Stimulated activated CD8-positive, alpha-beta memory T cell treated with anti-CD3 and anti-CD28 coated beads, Interleukin-15, amount 100 ng/mL, for 4 hours (primary cell): ENCODE measurements at places on chromosomes 3 and 15.

DNA sequence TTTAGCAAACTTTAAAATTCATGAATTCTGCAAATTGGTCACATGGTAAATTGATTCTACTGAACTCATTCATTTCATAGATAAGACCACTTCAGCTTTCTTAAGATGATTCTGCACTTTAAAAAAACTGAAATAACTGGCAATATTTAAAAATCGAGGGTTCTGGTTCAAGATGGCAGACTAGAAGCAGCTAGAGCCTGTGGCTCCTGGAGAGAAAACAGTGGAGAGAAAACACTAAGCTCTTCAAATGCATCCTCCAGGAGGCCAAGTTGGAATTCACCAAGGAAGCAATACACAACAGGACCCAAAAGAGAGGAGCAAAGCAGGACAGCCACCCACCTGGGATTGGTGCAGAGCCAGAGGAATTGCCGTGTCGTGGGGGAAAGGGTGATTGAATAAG, 132.1 kb downstream of the SPATA16 start:
- no peak for DNase-seq

DNA sequence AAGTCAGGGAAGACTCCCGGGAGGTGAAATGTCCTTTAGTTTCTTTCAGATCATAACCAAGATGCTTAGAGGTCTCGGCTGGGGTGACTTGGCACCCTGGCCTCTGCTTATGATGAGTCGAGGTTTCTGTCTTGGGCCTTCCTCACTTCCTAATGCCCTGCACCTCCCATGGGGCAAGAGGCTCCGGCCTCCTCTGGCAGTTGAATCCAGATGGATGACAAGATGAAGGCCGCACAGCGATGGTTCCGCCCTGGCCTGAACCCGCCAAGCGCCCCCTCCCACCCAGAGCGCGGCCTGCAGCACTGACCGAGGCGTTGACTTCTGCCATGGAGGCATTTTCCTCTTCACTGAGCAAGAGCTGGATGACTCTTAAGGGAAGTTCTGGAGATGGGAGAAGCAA, 31.3 kb downstream of the MUC20 start:
- no peak for DNase-seq

DNA sequence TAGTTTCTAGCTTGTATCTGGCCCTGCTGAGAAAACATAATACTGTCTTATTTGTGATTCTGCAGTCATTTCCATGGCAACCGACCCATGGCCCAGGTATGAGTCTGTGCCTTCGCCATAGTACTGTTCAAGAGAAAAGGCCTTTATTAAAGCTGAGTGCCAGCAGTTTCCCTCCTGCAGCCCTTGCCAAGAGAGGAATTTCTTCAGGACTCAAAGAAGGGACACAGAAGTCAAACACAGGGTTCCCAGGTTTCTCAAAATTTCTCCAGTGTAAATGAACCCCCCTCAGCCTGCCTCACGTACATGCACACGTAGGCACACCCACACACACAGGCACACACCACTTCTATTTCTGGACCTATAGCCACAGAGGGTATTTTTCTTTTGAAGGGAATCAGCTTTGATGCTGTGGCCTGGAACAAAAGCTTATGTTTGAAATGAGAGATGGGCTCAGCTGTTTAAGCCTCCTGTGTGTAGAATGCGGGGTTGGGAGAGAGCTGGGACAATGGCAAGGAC, 269.2 kb downstream of the PDCD6IP start:
- no peak for DNase-seq

DNA sequence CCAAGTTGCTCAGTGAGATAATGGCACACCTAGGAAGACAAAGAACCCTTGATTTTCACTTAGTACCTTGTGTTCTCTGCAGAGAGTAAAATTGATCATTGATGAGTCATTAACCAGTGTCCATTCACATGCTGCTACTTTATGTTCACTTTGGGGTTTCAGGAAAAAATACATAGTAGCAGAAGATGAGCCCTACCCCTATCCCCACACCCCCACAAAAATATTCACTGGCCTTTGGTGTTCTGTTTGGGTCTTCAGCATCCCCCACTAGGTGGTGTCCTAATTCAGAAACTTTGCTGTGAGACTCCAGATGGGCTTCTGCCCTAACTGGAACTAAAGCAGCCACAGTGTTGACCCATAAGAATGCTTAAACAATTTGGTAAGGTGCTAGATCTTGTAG, 178.8 kb downstream of the KLHL25 start:
- no peak for DNase-seq

DNA sequence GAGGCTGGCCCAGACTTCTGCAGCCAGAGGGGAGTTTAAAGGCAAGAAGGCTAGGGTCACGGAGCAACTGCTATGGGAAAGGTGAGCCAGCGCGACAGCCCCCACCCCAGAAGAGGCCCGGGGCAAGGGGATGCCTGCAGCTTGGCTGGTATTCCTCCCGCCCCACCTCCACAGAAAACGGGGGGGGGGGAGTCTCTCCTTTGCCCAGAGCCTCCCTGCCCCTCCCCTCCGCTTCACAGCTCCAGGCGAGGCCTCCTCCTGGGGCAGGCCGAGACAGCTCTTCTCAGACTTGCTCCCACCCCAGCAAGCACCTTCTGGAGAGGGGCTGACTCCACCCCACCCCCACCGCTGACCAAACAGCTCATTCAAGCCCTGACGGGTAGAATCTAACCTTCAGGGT, 13.4 kb downstream of the ANP32A start:
- no peak for DNase-seq

- DNase-seq, result no peak
Observed at GRCh38 chr3:76362643-76363042, 577.3 kb upstream of the ZNF717 start.

DNA sequence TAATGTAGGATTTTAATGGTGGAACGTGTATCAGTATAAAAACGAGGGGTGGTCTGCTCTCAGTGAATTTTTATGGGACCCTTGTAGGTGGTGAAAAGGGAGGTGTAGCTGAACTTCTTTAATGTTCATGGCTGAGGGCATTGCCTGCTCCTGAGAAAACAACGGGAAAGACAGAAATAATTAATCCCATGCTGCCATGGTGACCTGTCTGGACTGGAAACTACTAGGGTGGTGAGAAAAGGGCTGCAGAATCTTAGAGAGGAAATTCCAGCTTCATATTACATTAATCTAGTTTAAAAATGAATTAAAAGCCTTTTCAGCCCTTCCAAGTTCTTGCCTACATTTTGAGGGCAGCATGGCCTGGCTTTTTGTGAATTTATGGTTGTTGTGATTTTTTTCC, 47.6 kb downstream of the ZBTB38 start:
- no peak for DNase-seq

- no peak for DNase-seq
Observed at GRCh38 chr3:161498259-161498921, 1.8 kb downstream of the OTOL1 start.

- no peak for DNase-seq
Observed at GRCh38 chr3:172919297-172919683, 168.8 kb downstream of the ECT2 start.
